ENCODE measurements at places on chromosomes 12 and 14.

GRCh38 chr12:24201258-24201970, 251.9 kb upstream of the SOX5 start:
- no peak for DNase-seq

DNA sequence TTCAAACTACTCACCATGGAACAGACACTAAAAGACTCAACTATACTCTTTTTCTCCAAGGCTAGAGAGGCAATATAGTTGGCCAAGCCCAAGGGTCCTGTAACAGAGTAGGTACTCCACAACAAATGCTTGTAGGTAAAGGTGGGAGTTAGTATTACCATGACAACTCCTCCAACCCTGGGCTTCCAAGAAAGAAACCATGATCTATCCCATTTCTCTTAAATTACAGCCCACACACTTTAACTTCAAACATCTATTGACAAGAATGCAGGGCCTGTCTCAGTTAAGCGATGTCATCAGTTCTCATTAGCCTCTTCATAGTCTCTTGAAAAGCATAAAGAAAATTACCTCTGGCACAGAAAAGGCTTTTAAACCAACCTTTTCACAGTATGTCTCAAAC, 25.0 kb downstream of the ERH start:
- no peak for DNase-seq

DNA sequence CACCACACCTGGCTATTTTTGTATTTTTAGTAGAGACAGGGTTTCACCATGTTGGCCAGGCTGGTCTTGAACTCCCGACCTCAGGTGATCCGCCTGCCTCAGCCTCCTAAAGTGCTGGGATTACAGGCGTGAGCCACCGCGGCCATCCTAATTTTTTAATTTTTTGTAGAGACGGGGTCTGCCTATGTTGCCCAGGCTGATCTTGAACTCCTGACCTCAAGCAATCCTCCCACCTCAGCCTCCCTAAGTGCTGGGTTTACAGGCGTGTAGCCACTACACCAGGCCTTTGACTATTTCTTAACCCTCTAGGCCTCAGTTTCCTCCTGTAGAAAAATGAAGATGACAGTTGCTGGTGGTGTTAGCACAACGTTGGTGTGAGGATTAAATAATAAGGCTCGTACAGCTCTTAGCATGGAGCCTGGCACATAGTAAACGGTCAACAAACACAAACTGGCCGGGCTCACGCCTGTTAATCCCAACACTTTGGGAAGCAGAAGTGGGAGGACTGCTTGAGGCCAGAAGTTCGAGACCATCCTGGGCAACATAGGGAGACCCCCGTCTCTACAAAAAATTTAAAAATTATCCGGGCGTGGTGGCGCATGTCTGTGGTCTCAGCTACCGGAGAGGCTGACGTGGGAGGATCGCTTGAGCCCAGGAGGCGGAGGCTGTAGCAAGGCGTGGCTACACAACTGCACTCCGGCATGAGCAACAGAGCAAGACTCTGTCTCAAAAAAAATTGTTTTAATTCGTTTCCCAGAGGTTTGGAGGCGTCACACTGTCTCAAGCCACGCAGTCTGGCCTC, 979 bp downstream of the DDX54 start:
- DNase-seq, result peak; percentile 85

GRCh38 chr14:52700701-52701172, 5.4 kb upstream of the ERO1A start:
- DNase-seq, result no peak

GRCh38 chr12:47328831-47329545, 249.2 kb upstream of the AMIGO2 start:
- no peak for DNase-seq

- DNase-seq, result no peak
Observed at GRCh38 chr12:46904406-46905238, 78.8 kb upstream of the SLC38A4 start.

- peak; percentile 16 for DNase-seq
Observed at GRCh38 chr12:6229224-6230218, 29.3 kb downstream of the CD9 start.

DNA sequence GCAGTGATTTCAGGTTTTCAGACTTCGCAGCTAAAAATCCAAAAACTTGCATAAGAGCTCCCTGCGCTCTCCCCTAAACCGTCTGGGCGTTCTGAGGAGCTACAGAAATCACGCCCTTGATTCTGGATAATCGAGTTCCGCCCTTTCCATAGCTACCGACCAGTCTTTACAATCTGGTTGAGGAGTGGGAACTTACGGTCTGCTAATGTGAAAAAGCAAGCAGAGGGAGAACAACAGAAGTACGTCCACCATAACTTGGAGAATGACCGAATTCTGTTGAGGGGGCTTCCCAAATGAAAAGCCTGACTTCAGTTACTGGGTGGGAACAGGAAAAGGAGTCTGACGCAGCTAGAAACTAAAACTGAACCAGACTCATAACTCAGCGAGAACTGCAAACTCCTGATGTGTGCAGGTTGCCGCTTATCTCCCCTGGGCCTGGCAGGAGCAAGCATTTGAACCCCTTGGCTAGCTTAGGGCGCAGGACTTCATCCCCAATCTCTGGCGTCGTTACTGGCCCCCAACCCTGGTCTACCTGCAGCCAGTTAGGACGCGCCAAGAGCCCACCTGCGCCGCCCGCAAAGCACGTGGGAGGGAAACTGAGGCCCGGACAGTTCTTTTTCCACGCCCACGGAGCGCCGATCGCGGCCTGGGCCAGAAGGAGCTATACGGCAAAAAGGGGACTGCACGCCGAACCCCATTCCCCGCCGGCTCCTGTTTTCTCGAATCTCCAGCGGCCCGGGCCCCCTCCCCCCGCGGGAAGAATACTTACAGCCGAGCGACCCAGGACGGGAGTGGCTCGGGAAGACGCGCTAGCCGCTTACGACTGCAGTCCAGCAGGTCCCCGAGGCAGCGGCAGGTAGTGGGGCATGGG, 838 bp downstream of the LRIG3 start:
- peak; percentile 6 for DNase-seq

- no peak for DNase-seq
Observed at GRCh38 chr14:61654026-61654425, 41.3 kb upstream of the HIF1A start.

DNA sequence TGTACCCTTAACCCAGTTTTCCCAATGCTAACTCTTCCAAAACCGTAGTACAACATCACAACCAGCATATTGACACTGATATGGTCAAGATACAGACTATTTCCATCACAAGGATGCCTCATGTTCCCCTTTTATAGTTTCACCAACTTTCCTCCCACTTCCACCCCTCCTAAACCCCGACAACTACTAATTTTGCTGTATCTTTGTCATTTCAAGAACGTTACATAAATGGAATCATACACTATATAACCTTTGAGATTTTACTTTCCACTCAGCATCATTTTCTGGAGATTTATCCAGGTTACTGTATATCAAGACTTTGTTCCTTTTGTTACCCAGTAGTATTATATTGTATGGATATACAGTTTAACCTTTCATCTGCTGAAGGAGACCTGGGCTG, 88.9 kb downstream of the MED13L start:
- DNase-seq, result no peak

- DNase-seq, result peak; percentile 30
Observed at GRCh38 chr14:72883961-72884360, 9.9 kb downstream of the DPF3 start.

DNA sequence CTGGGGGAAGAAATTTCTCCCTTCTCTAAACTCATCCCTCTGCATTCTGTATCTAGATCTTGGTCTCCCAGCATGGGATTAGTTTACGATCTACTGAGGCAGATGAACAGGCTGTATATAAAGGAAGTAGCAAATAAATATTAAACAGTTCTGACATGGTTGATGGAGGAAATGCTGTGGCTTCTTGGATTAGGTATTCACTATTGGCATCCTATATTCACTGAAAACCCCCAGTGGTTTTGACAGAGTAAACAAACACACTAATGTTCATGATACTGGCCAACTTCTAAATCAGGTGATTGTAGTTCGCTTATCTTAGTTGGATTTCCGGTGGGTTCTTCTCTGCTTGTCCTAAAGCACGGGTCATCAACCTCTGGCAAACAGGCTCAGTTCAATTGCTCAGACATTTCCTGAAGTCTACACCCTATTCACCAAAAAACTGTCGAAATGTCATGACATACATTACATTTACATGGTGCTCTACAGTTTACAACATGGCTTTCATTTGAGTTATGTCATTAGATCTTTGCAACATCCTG, 433.9 kb downstream of the EGLN3 start:
- no peak for DNase-seq

- no peak for DNase-seq
Observed at GRCh38 chr12:14238221-14238792, 127.2 kb upstream of the ATF7IP start.

All from activated CD4-positive, alpha-beta T cell treated with anti-CD3 and anti-CD28 coated beads for 36 hours (primary cell).